Left colon (tissue), 2 donors: ENCODE measurements at places on chromosomes 12 and 14.

- DNase-seq, result no peak
These were observed 394.5 kb upstream of the ATP2B1 start for GRCh38 chr12:90102957-90103652.

DNA sequence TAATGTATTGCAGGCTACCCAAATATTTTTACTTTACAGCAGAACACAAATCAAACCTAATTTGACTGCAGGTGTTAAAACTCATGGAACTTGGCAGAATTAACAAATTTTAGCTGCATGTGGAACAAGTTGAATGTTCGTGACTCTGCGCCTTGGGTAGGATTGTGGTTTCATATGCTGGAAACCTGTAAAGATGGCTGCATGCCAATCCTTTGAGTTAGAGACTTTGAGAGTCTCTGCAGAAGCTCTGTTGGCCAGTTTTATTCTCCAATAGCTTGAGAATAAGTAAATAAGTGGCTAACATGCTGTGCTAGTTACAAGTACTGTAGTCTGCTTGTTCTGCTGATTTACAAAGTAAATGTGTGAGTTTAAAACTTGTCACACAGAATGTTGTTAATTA, 77.8 kb downstream of the PDE6H start:
- DNase-seq, result no peak

GRCh38 chr14:67951529-67952135, 132.1 kb downstream of the RAD51B start:
- DNase-seq, result no peak

- DNase-seq, result no peak
These were observed 59.5 kb downstream of the BCAT1 start for GRCh38 chr12:24889411-24889810.

DNA sequence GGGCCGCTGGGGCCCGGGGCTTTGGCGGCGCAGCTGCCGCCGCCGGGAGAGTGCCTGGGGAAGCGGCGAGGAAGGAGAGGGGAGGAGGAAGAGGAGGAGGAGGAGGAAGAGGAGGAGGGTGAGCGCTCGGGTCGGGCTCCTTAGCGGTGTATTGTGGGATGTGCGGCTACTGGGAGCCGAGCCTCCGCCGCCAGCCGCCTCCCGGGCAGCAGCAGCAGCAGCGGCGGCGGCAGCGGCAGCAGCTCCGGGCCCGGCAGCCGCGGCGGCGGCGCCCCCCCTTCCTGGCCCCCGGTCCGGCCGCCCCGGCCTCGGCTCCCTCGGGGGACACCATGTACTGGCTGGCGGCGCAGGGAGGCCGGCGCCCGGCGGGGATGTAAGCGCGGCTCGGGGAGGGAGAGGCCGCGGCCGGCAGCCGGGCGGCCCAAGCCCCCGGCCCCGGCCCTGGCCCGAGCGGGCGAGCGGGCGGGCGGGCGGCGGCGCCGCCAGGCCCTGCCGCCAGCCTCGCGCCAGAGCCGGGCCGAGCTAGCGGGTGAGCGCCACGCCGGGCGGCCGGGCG, at the start of gene SETD1B:
Gene SETD1B, plus strand, starts transcription at position 149 of the 556 bp plus-strand sequence. CDS start 729 bp downstream, outside the sequence.
- DNase-seq, result peak; percentile 68

GRCh38 chr14:95359994-95360826, 40.5 kb upstream of the CLMN start:
- no peak for DNase-seq

DNA sequence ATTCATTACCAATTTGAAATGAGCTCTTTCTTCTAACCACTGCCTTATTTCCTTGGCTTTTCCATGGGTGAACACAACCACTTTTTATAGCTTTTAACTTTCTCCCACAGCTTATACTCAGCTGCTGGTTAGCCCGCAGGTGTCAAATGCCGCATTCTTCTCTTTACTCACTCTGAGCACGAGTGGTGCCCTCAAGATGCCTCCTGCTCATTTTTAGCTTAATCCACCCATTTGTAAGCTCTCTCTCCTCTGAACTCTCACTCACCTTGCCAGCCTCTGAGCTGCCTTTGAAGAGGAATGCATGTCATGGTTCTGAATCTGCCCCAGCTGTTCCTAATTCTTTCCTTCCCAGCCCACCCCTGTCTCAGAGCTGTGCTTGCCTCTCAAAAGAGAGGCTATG, 449.4 kb upstream of the PRICKLE1 start:
- DNase-seq, result no peak

- no peak for DNase-seq
These were observed 40.6 kb downstream of the ATF7 start for GRCh38 chr12:53585448-53586125.

GRCh38 chr12:4933411-4933810, 23.7 kb downstream of the KCNA1 start:
- DNase-seq, result no peak

- DNase-seq, result no peak
These were observed 10.7 kb upstream of the APOLD1 start for GRCh38 chr12:12774791-12775190.

GRCh38 chr12:116415408-116416108, 138.1 kb upstream of the MED13L start:
- no peak for DNase-seq

- DNase-seq, result peak; percentile 69
These were observed 22.9 kb downstream of the JKAMP start for GRCh38 chr14:59507063-59507751.

DNA sequence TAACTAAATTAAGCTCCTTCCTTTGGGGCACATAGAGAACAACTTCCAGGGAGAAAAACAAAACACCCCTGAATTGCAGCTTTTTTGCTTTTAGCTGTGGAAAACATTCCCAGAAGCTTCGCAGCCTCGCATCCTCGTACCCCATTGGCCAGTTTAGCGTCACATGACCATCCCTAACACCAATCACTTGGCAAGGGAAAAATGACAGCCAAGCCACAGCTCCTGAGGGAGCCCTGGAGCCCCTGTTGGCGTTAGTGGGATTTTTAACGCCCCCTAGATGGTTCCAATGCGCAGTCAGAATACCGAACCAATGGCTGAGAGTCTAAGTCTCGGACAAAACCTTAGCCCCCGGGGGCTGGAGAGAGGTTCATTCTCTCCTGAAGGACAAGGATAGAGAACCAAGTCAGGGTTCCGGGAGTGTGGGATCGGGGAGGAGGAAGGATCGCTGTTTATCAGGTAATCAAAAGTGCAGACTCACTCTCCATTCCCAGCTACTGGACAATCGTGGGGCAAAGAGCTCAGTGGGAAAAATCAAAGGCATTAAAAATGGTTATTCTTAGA, 135.6 kb upstream of the HIF1A start:
- no peak for DNase-seq

GRCh38 chr14:53148671-53149070, 4.5 kb downstream of the DDHD1 start:
- no peak for DNase-seq

GRCh38 chr14:33052943-33053342, 114.3 kb downstream of the NPAS3 start:
- no peak for DNase-seq

DNA sequence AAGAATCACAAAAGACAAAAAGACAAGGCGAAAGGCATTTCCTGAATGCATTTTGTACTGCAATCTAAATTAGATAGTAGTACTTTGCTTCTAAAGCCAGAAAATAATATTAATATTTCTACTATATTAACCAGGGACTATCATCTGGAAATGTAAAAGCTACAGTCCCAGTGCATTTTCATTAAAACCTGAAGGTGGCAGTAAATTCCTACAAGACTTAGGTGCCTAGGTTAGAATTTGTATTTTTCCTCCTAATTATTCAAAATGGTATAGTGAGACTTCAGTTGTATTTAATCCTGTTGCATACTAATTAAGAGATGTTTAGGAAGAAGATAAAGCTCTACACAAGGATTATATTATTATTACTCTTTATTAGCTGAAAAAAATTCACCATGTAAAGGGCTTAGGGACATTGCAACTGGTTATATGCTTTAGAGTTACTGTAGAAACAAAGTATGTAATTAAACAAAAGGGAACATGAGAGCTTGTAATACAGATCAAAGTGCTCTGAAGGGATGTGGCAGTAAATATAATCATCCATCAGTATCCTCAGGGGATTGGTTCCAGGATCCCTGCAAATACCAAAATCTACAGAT, 53.6 kb downstream of the BRMS1L start:
- DNase-seq, result no peak

- no peak for DNase-seq
These were observed 12.1 kb upstream of the STAC3 start for GRCh38 chr12:57263096-57263495.
